ENCODE measurements at places on chromosomes 3 and 15.

- DNase-seq, result peak; percentile 4
Observed at GRCh38 chr3:111070772-111071256, 802 bp upstream of the NECTIN3 start.

DNA sequence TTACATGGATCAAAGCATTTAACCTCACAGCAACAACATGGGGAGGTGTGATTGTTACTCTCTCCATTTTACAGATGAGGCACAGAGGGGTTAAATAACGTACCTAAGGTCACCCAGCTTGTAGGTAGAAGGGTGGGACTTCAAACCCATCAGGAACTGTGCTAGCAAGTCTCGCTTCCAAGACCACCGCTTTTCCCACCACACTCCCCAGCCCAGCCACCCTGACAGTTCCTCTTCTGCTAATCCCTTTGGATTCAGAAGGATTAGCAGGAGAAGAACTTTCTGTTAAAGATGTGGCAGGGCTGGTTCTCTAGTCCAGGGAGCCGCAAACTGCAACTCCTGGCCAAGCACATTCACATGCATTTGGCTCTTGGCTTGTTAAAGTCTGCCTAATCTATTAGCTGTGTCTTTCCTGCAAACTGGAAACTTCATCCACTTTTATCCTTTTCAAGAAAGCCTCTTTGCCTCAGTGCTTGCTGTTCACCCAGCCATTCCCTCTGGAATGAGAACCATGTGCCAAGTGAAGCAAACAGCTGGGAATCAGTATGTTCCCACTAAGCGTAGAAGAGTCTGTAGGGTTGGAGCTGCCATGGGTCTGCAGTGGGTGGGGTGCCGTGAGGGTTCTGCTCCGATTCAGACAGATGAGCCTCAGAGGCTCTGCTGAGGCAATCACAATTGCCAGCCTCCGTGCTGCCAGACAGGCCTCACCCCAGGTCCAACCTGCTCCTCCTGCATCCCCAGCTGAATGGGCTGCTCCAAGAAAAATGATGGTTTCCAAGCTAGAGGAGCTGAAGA, 44.6 kb downstream of the POMGNT2 start:
- DNase-seq, result no peak

DNA sequence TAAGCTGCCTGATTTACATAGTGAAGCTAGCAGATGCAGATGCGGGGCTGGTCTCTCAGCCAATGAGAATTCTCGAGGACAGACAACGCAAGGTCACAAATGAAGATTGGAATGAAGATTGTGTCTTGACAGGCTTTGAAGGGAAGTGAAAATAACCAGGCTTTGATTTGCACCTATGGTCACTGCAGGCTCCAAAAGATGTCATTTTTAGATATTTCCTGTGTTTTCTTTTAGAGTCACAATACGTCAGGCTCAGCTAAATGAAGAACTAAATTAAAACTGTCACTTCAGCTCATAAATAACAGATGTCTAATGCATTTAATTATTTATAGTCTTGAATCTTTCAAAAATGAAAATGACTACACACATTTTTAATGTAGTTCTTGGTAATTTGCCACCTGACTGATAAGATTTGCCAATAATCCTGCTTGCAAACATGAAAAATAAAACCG, 99.5 kb downstream of the SQOR start:
- no peak for DNase-seq

GRCh38 chr3:60933824-60934223, 317.4 kb downstream of the FHIT start:
- no peak for DNase-seq

GRCh38 chr3:42688016-42688415, 2.7 kb downstream of the KLHL40 start:
- DNase-seq, result no peak

GRCh38 chr3:73401616-73402279, 223.0 kb downstream of the PDZRN3 start:
- no peak for DNase-seq

DNA sequence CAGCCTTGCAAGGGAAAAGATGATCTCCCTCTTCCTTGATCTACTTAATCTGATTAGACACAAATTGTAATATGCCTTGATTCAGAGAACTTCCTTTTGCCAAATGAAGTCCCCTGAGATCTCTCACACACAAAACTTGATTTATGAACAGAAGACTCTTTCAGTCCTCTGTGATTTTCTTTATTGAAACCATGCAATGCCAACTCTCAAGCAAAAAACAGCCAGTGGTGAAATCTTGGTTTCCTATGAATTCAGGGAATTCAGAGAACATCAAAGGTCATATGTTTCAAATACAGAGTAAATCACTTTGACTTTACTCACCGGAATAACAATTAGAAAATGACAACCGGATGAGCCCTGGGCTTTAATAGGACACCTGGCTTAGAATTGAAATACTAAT, 211.7 kb downstream of the ABHD5 start:
- no peak for DNase-seq

Data from effector CD4-positive, alpha-beta T cell (primary cell).